ENCODE measurements at places on chromosomes 7 and 10.
A peak's percentile ranks its signal among the peaks of the same experiment; 100 is the strongest.

DNA sequence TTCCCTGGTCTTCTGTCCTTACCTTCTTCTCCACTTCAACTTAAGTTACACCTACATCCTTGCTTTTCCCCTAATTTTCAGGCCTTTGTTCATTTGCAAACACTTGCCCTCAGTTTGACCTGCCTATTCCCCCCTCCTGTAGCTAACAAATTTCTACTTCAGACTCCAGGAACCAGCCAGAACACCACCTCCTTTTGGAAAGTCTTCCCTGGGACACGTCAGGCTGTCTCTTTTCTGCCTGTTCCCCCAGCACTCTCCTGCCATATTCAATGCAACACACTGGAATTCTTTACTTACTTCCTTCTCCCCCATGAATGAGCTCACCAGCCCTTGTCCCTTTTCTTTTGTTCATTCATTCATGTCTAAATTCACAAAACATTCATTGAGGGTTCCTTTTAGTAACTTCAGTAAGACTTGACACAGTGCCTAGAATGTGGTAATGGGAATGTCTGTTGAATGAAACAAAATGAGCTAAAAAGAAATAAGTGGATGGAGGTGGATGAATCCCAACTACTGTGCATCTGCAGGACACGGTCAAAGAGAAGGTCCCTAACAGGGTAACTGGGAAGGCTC is 478.0 kb downstream of the KCNMA1 start:
- DNase-seq: no peak

DNA sequence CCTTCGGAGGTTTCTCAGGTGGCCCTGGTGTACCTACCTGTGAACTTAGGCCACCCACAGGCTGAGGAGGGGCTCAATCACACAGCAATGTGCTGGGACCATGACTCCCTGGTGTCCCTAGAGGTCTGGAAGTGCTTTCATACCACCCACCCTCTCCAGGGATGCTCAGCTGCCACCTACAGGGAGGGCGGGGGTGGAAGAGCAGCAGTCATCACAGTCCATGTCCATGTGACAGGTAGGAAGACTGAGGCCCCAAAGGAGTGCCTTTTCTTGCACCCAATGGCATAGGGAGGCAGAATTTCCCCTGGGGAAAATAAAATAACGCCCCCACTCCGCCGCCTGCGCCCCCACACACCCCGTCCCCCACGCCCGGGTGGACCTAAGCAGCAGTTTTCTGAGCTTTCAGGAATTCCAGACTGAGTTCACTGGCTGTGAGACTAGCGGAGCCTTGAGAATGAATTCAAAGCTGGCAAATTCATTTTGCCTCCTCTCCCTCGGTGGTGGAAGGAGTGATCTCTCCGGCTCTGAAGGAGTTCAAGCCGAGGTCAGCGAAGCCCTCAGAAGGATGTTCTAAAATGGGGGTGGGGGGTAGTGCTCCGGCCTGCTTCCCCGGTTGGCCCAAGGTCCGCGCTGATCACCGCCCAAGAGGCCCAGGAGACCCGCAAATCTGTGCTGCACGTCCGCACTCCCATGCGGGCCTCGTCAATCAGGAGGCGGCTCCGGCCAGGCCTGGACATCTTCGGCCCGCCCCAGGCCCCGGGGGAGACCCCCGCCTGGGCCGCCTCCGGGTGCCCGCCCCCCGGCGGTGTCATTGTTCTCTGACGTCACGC is 2.1 kb upstream of the ZMIZ1 start:
- peak; percentile 58 for DNase-seq

- no peak for DNase-seq
These were observed 2.9 kb downstream of the ECHS1 start for GRCh38 chr10:133370030-133370786.

DNA sequence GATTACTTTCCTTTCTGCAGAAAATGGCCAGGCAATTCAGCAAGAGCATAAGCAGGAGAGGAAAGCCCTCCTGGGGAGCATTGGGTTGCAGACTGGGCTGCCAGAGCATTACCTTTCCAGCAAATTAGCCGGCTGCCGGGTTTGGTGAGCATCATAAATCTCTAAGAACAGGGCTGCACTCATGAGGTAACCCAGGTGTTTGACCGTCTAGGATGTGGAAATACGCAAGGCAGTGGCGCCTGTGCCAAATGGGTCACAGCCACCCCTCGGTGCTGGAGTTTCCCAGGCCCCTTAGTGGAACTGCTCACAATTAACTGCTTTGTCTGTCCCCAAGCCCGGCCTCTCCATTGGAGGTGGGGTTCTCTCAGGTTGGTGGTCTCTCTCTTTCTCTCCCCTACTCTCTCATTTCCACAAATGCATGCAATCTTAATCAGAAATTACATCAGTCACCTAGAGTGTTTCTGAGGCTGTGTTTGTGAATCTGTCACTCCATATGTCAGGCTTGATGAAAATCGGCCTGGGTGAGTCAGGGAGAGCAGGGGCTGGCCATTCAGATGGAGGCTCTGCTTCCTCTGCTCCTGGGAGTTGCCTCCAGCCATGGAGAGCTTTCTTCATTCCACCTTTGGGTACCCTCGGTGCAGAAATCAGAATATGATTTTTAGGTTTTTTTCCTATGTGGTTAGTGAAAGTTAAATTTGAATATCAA is 26.7 kb downstream of the PTN start:
- DNase-seq: no peak

DNA sequence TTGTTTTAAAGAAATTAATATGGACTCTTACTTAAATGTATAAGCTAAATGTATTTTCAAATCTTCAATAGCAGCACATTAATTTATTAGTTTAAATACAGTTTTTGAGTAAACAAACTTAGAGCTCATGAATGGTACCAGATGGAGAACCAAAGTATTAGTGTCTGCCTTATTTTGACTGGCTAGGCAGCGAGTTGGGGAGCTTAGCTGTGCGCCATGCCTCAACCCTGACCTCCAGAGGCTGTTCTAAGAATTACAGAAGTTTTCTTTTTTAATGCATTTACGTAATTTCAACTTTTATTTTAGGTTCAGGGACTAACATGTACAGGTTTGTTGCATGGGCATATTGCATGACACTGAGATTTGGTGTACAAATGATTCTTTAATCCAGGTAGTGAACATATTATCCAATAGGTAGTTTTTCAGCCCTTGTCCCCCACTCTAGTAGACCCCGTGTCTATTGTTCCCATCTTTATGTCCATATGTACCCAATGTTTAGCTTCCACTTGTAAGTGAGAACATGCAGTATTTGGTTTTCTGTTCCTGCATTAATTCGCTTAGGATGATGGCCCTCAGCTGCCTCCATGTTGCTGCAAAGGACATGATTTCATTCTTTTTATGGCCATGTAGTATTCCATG is 166.8 kb downstream of the IQUB start:
- DNase-seq: peak; percentile 9

DNA sequence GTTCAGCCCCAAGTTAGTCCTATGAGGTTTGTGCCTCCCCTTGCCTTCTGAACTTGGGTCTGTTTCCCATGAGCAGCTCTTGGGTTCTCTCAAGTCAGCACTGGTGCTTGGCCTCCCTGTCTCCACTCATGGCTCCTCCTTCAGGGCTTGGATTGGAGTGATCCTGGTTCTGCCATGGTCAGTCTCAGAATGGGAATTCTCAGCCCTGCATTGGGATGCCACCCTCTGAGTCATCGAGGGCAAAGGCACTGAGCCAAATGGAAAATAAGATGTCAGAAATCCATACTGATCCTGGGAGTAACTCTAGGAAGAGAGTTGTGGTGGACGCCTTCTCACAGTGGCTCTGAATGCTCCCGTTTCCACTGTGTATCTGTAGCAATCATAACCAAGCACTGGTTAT is 233.4 kb upstream of the HABP2 start:
- DNase-seq: no peak

GRCh38 chr10:70711911-70712310 is 39.6 kb downstream of the ADAMTS14 start:
- DNase-seq: no peak

- DNase-seq: peak; percentile 33
These were observed 13.7 kb downstream of the RPS24 start for GRCh38 chr10:78047314-78047891.

DNA sequence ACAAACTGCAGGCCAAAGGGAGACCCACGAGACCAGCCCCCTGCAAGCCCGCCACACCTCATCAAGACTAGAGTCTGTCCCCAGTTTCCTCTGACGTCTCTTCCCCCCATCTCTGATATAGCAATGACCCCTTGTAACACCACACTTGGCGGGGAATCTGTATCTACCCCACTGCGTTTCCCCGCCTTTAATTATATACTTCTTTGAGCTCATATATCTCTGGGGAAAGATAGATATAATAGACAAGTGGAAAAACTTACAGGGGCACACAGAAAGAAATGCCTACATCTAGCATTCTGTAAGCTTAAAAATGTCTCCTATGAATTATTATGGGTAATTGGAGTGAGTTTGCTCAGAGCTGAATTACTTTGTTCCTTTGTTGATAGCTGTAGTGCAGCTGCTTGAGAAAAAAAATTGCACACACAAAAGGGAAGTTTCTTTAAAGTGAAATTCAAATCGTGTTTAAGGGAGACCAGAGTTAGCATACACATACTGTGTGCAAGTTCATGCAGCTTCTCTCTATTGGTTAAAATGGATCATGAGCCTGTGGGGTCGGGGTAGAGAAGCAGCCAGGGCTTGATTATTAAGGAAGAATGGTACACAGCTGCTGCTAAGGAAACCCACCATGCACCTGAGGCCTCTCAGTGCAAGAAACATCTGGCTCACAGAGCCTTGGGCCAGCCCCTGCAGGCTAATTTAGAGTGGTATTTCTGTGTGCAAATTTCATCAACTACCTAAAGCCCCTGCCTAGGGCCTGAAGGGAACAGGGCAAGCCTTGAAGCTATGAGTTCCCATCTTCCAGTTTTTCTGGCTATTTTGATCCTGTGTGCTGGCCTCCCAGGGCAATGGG is 32.5 kb downstream of the CDCA7L start:
- no peak for DNase-seq

DNA sequence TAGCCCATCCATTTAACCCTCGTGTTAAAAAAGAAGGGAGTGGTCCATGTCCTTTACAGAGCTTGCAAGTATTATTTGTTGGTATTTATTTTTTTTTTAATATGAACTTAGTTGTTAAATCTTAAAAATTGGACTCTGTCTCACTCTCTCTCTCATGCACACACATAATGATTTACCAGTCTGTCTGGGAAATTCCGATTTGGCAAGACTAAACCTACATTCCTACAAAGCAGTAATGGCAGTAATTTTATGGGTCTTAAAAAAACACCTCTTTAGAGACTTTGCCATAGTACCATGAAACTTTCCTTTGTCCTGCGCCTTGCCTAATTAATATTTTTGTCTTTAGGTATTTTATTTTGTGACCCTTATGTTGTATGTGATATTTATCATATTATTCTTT is 239.5 kb upstream of the PPP1R3A start:
- DNase-seq: no peak

DNA sequence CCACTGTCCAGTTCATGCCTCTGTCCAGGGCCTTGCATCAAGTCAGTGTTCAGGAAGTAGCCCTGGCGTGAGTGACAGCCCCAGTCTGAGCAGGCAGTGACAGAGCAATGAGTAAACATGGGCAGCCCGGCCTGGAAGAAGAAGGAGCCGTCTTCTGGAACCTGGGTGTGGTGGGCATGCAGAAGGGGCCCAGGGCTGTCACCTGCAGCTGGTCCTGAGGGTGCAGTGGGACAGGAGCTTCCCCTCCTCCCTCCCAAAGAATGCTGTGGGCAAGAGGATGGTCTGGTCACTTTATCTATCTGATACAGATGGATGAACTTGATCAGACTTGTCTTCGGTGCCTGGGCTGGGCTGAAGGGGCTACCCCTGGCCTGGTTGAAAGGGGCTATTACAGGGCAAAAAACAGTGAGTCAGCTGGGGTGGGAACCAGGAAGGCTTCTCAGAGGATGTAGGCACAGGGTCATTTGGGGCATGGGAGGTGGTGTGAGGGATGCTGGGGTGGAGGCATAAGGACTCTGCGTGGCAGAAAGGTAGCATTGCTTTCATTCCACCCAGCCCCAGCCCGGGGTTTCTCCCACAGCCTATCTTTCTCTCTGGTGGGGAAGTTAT is 42.7 kb upstream of the PPIF start:
- DNase-seq: no peak

DNA sequence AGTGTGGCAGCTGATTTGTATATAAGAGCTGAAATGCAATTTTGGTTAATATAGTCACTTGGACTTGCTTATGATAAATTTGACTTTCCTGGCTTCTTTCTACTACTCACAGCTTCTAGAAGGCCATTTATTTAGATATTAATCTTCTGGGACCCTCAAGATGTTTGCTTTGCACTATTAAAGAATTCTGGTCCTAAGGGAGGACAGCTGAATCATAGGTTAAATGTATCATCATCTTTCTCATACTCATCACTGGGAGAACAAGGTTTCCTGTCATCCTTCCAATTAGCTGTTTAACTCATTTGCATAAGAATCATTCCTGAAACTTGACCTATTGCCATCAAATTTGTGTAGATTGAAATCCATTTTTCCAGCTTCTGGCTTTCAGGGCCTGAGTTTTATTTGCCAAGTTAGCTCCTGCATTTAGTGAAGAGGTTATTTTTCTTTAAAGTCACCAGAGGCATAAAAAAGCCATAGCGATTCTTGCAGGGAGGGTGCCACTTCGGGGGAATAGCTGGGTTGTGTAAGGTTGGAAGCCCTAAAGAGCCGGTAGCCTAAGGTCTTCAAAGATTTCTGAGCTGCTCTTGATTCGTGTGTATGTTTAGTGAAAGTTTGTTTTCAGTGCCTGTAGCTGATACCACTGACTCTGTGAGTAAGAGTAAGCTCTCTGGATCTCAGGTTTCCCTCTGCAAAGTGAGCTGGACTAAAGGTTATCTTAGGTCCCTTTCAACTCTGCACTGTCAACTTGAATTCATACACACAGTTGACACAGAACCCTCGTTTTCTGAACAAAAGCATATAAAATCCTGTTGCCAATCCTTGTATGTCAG is 4.3 kb downstream of the MAP3K8 start:
- no peak for DNase-seq

GRCh38 chr7:104816537-104816936 is 197.5 kb upstream of the KMT2E start:
- no peak for DNase-seq

- DNase-seq: no peak
These were observed 79.3 kb downstream of the CTTNBP2 start for GRCh38 chr7:117793976-117794375.

DNA sequence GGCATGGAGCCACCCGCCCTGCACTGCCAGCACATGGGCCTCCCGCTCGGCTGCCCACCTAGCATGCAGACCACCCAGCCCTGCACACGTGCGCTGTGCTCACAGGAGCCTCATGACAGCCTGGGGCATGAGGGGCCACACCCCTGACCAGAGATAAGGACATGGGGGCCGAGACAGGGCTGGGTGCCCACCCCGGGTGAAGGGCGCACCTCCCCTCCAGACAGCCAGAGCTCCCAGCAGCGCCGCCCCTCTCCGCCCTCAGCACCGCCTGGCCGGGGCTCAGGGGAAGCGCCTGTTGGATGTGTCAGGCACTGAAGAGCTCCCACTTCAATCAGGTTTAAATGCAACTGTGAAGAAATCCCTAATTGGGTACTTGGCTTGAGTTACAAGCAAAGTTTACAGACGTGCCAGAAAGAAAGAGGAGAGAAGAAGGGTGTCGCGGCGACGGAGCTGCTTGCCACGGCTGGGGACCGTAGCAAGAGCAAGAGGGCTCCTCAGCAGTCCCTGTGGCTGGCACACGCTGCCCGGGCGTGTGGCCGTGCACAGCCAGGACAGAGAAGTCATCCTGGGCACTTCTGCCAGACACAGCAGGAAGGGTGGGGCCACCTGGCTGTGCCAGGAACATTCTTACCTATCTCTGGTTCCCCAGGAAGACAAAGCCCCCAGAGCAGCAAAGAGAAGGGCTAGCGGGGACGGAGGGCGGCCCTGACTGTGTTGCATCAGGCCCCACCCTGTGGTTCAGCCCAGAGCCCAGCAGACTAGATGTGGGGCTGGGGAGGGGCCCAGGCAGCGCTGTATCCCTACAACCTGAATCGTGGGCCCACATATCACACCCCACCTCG is 247.4 kb downstream of the ELFN1 start:
- no peak for DNase-seq

All from GM12892 (cell line).